ENCODE measurements at places on chromosomes 13 and 19.

DNA sequence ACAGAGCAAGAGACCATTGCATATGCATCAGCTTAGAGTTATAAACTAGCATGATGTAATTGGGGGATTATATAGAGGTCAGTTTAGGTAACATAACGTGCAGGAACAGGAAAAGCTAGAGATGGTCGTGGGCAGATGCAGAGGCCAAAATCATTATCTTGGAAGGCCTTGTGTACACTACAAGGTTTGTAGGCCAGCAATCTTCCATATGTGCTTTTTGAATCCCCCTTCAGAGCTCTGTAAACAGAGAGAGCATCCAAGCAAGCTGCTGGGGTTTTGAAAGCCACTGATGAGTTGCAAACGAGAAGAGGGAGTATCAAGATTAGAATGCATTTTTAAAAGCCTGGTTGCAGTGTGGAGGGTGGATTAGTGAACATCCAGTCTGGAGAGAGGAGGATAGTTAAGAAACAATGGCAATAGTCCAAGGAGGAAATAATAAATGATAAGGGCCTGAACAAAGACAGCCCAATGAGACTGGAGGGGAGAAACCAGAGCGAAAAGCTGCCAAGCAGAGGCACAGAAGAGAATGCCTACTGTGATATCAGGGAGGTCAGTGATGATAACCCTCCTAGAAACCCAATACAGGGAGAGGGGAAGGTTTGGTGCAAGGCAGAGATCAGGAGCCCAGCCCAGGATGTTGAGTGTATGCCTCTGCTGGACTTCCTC, 109.6 kb downstream of the ZAR1L start:
- no peak for DNase-seq

GRCh38 chr13:46621792-46622629, 69.0 kb downstream of the LRCH1 start:
- DNase-seq, result no peak

GRCh38 chr19:2933490-2933910, 11.3 kb downstream of the ZNF77 start:
- no peak for DNase-seq

DNA sequence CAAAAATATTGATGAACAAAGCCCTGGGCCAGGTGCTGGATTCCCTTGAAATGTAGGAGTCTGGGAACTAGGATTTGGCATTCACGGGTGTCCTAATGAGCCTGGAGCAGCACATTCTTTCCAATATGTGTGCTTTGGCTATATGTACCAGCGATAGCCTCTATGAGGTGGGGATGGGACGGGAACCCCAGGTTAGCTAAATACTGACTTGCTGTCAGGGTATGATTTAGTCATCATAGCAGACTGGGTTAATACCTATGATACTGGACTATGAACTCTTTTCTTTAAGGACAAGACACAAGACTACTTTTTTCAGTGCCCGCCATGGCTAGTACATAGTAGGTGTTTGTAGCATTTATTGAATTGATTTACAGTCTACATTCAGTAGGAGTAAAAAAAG, 152.7 kb downstream of the KCNRG start:
- DNase-seq, result no peak

GRCh38 chr13:26971990-26972887, 199.4 kb downstream of the USP12 start:
- no peak for DNase-seq

- DNase-seq, result no peak
Measured at GRCh38 chr13:60969656-60970055, 446.0 kb downstream of the PCDH20 start.

DNA sequence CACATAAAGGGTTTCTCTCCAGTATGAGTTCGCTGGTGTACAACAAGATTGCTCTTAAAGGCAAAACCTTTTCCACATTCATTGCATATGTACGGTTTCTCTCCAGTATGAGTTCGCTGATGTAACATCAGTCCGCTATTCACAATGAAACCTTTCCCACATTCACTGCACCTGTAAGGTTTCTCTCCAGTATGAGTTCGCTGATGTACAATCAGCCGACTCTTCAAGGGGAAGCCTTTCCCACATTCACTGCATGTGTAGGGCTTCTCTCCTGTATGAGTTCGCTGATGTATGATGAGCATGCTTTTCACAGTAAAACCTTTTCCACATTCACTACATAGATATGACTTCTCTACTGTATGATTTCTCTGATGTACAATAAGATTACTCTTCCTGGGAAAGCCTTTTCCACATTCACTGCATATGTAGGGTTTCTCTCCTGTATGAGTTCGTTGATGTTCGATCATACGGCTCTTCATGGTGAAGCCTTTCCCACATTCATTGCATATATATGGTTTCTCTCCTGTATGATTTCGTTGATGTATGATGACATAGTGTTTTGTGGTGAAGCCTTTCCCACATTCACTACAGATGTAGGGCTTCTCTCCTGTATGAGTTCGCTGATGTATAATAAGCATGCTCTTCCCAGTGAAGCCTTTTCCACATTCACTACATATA, 6.0 kb upstream of the ZNF614 start:
- no peak for DNase-seq

DNA sequence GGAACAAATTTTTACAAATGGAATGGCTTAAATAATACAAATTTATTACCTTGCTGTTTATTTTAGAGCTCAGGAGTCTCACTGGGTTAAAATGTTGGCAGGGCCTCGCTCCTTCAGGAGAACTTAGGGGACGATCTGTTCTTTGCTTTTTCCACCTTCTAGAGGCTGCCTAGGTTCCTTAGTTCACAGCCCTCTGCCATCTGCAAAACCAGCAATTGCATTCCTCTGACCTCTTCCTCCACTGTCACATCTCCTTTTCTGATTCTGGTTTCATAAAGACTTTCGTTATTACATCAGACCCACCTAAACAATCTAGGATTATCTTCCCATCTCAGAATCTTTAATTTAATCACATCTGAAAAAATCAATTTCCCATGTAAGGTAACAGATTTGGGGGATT, 249.6 kb upstream of the SPRY2 start:
- no peak for DNase-seq

DNA sequence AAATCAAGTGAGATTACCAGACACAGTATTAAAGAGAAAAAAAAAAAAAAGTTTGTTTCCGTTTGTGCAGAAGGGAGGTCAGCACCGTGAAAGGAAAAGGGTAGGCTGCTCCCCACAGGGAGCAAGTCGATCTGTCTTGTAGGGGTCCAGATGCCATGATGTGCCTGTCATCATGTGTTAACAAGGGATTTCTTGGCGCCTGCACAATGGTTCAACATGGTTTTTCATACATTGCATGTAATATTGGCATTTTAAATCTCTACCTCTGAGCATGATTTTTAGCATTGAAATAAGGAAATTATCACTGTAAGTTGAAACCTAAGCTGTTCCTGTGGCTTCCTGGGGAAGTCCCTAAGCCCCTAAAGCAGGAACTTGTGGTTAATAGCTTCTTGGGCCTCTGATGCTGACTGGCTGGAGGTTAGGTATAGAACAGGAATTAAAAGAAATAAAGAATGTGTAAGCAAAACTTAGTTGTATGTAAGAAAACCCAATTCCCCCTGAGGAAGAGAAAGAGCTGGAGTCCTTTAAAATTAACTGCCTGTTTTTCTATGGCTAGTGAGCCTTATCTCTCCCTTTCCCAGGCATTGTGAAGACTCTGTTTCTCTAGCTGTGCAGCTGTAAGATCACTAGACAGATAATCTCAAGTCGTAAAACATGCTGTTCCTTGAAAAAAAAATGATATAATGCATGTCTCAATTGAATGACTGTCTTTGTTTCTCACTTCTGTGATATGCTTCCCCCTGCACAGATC, 7.4 kb upstream of the FCGBP start:
- DNase-seq, result no peak

- no peak for DNase-seq
Measured at GRCh38 chr13:101398920-101399319, 17.4 kb downstream of the NALCN start.
